ENCODE measurements at places on chromosomes 2 and 18.

GRCh38 chr18:37502036-37502435 lies 63.6 kb downstream of the CELF4 start:
- no peaks in the 10 kb centered on the region for H3K36me3 ChIP-seq
- no peak overlapping the region for H3K27ac ChIP-seq
- H3K27me3 ChIP-seq: peaks cover 15% of the 10 kb centered on the region
- no peaks in the 10 kb centered on the region for H3K4me1 ChIP-seq

- H3K4me3 ChIP-seq: no peak overlapping the region
- H3K27ac ChIP-seq: no peak overlapping the region
- no peak for DNase-seq
- no peaks in the 10 kb centered on the region for H3K27me3 ChIP-seq
- H3K4me1 ChIP-seq: no peaks in the 10 kb centered on the region
Observed at GRCh38 chr2:8178911-8179310, 502.9 kb upstream of the ID2 start.

GRCh38 chr18:36028859-36029258 lies 38.5 kb downstream of the RPRD1A start:
- peaks cover 72% of the 10 kb centered on the region for H3K36me3 ChIP-seq
- H3K27me3 ChIP-seq: no peaks in the 10 kb centered on the region
- no peak overlapping the region for H3K4me3 ChIP-seq
- H3K27ac ChIP-seq: no peak overlapping the region
- peaks cover 22% of the 10 kb centered on the region for H3K4me1 ChIP-seq
- no peak for DNase-seq

GRCh38 chr18:35118641-35119040 lies 77.4 kb downstream of the MAPRE2 start:
- H3K4me3 ChIP-seq: no peak overlapping the region
- H3K4me1 ChIP-seq: peaks cover 74% of the 10 kb centered on the region
- DNase-seq: no peak
- H3K27ac ChIP-seq: peak overlapping the region; percentile 51

DNA sequence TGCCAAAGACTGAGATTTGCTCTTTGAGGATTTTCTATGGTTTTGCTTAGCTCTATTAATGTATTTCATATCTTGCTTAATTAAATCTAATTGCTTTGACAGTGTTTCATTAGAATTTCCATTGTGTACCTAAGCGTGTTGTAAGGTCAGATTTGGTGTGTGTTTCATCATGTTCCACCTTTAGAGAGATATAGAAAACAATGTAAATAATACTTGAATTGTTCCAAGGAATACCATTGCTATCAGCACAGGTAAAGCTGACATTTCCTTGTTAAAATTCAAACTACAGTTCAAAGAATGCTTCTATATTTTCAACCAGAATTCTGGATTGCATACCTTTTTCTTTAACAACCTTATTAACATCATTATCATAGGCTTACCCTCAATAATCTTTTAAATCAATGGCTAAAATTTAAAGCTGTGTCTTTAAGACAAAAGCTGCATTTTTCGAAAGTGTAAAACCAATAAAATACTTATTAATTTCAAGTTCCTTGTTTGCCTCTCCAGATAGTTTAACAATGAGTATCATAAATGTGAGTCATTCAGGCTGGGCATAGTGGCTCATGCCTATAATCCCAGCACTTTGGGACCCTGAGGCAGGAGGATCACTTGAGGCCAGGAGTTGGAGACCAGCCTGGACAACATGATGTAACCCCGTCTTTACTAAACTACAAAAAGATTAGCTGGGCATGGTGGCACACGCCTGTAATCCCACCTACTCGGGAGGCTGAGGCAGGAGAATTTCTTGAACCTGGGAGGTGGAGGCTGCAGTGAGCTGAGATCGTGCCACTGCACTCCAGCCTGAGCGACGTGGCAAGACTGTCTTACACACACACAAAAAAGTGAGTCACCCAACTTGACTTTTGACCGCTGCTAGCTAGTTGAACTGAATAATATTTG lies 188.0 kb upstream of the PKDCC start:
- no peak overlapping the region for H3K27ac ChIP-seq
- DNase-seq: no peak
- no peaks in the 10 kb centered on the region for H3K36me3 ChIP-seq
- no peaks in the 10 kb centered on the region for H3K4me1 ChIP-seq
